Esophagus squamous epithelium (tissue), 5 donors: ENCODE measurements at places on chromosomes 2 and 18. TPM values are rescaled to one million over a fixed set of nuclear protein-coding genes. Genes with fewer than 3 reads are reported as not detected.

GRCh38 chr2:240234503-240234951 lies 94.1 kb upstream of the OTOS start:
- DNase-seq: no peak

The RGPD3 gene
- total RNA-seq: 0.19 TPM

The MEIS1 gene
- total RNA-seq: 28.1 TPM

The RUFY4 gene
- not detected for total RNA-seq

- no peak for DNase-seq
Measured at GRCh38 chr2:231597014-231597611, 4.4 kb downstream of the TEX44 start.

- DNase-seq: no peak
Measured at GRCh38 chr18:47113796-47114540, 36.3 kb downstream of the HDHD2 start.

- DNase-seq: no peak
Measured at GRCh38 chr2:226001716-226002115, 602.2 kb downstream of the NYAP2 start.

GRCh38 chr2:112767693-112768330 lies 3.4 kb upstream of the CKAP2L start:
- DNase-seq: no peak

- DNase-seq: no peak
Measured at GRCh38 chr18:2994020-2994589, 18.8 kb downstream of the LPIN2 start.

GRCh38 chr18:45774065-45774521 lies 50.1 kb downstream of the SLC14A1 start:
- DNase-seq: no peak

The NLRC4 gene
- total RNA-seq: 0.57 TPM
